ENCODE measurements at places on chromosomes 3 and 15.

DNA sequence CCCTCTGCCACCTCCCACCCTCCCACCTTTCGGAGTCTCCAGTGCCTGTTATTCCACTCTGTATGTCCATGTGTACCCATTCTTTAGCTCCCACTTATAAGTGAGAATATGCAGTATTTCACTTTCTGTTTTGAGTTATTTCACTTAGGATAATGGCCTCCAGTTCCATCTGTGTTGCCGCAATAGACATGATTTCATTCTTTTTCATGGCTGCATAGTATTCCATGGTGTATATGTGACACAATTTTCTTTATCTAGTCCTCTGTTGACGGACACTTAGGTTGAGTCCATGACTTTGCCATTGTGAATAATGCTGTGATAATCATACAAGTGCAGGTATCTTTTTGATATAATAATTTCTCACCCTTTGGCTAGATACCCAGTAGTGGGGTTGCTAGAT lies 91.0 kb upstream of the UBE3A start:
- no peak for DNase-seq

- peak; percentile 67 for DNase-seq
Measured at GRCh38 chr15:78108300-78109084, 16.1 kb downstream of the SH2D7 start.

GRCh38 chr15:77886805-77887448 lies 190.6 kb downstream of the TBC1D2B start:
- no peak for DNase-seq

DNA sequence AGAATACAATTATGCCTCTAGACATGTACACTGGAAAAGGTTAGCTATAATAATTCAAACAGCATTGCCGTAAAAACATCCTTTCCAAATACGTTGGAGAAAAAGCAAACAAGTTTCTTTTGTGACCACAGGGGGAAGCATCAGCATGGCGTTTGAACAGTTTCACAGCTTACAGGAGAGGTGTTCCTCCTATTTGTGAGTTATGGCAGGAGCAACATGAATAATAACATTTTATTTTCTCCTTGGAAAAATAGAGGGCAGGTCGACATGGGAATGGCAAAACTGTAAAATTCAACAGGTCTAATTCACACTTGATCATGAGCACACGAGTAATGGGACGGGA lies 39.7 kb upstream of the GADL1 start:
- DNase-seq, result no peak

- DNase-seq, result no peak
Measured at GRCh38 chr15:48914717-48915116, 36.8 kb downstream of the EID1 start.

- no peak for DNase-seq
Measured at GRCh38 chr3:156818890-156819289, 7.3 kb upstream of the LEKR1 start.

All from T-helper 22 cell (primary cell).